ENCODE measurements at places on chromosomes 11 and 22.

DNA sequence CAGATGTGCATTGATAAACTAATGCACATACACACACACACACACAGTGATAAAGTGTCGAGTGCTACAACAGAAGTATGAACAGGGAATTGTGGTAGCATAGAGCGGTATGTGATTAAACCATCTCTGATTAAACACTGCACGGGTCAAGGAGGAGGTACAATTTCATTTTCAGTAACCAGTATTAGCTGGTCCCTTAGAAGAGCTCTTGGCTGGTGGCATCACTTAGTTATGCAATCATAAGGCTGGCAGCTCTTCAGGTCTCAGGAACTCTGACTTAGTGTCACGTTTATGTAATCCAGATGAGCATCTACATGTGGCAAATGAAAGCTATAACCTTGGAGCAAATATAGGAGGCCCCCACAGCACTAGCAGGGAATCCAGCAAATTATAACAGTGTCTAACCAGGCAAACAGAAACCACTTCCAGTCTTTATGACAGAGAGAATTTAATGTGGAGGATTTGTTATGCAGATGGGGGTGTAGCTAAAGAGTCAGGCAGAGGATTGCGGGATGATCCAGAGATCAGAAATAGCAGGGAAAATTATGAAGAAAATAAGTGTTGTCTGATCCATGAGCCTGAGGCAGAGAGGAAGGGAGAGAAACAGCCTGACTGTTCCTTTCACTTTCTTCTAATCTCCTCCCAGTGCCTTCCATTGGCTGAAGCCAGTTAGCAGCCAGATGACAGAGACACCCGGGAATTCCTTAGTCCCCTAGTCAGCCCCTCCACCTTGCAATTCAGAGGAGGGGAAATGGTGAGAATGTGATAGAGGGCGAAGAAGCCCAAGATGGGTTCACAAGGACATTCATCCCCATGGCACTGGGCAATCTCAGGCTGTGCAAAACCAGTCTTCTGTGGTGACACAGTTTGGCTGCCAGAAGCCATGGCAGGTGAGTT is 533.1 kb upstream of the TENM4 start:
- DNase-seq = no peak

GRCh38 chr11:69634590-69634989 is 6.4 kb upstream of the CCND1 start:
- no peak for DNase-seq

DNA sequence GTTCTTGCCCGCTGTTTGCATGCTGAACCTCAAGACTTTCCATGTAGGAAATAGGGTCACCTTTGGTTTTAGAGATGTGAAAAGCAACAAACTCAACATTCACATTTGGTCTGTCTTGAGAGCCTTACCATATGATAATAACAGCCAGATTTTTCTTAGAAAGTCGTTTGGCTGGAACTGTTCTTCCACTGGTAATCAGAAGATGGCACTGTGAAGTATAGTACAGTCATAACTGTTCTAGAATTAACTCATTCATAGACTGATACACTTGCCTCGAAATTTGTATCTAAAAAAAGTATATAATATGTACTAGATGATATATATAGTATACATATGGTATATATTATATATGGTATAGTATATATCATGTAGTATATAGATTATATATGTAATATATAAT is 12.3 kb downstream of the LUZP2 start:
- DNase-seq = no peak

DNA sequence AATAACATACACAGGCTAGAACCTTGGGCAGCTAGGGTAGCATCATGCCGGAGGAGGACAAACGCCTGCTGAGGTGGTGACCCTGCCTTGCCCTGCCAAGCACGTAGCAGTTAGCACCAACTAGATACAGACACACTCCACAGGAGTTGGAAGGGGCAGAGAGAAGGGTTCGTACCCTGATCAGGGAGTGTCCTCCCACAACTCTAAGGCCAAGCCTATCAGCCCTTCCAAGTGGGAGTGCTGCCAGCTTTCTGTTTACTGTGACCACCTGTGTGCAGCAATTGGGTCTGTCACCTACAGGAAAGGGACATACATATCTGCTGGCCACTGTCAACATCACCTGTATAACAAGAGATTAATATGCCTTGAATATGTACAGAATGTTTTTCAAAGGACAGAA is 1.9 kb upstream of the THAP7 start:
- no peak for DNase-seq

- DNase-seq = no peak
These were observed 668 bp upstream of the LRRC32 start for GRCh38 chr11:76671237-76671592.

GRCh38 chr22:29821291-29822016 is 16.6 kb downstream of the ASCC2 start:
- DNase-seq = peak; percentile 68

DNA sequence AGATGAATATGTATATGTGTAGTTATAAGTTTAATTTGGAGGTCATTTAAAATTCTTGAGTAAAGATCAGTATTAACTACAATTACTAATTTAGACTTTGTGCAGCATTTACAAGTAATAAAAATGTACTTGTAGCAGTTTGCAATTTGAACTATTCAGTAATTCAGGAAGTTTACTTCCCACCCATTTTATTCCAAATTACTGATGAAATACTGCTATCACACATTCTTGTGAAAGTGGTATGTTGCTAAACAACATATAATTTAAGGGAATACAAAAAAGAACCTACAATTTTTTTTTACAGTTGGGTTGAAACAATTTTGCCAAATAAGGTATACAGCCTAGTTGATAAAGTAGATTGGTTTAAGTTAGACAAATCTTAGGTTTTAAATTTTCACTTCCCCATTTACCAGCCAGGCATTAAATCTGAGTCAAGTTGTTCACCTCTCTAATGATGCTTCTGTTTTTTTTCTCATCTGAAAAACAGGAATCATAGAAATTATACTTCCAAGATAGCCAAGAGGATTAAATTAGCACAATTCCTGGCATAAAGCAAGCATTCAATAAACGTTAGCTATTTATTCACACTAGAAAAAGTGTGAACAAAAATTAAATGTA is 45.3 kb downstream of the ZBTB44 start:
- no peak for DNase-seq

DNA sequence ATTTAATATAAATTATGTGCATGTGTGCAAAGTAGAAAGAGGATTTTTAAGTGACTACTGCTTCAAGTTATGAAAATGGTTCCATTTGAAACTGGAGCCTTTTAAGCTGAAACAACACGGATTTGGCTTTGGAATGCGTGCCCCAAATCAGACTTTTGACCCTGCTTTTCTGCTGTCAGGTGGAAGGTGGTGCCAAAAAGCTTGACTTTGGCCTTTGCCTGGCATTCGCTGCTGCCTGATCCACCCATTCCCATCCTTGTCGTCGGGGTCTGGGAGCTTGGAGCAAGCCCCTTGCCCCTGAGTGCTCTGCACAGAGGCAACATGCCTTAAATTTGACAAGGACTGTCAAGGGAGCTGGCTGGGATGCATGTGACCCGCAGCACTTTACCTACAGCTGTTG is 335.3 kb upstream of the SYN3 start:
- no peak for DNase-seq

DNA sequence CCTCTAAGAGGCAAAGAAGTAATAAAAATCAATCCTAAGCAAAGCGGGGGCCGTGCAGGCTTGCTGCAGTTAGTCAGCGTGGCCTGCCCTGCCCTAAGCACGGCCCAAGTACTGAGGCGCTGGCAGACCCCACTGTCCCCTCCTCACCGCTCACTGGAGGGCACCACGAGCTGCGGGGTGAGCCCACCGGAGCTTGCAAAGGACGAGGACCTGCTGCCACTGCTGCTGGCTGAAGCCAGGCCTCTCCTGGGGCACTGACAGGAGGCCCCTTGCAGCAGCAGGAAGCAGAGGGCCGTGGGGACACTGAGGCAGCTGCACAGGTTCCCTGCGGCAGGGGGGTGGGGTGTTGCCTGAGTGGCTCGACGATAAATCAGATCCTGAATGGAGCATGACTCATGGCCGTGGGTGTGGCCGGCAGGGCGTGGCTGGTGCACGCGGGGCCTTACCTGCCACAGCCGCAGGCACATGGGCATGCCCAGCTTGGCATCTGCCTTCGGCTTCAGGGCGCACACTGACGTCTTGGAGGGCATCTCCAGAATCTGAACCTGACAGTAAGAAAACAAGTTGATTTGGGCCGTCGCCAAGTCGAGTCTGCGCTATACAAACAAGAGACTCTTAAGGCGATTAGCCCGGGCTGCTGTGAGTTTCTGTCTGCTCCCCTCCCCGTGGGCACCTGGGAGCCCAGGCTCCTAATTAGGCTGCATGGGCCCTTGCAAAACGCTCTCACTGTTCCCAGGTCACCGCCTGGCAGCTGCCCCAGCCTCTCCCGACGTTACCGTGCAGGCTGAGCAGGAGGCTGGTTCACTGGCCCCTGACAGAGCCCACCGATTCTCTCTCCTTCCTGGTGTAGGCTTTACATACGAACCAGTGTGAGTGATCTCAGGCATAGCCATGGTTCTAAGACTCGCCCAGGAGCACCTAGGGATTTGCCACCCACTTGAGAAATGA is 45.9 kb downstream of the TBX1 start:
- no peak for DNase-seq

GRCh38 chr11:46378811-46379481 is 2.5 kb upstream of the MDK start:
- DNase-seq = no peak

DNA sequence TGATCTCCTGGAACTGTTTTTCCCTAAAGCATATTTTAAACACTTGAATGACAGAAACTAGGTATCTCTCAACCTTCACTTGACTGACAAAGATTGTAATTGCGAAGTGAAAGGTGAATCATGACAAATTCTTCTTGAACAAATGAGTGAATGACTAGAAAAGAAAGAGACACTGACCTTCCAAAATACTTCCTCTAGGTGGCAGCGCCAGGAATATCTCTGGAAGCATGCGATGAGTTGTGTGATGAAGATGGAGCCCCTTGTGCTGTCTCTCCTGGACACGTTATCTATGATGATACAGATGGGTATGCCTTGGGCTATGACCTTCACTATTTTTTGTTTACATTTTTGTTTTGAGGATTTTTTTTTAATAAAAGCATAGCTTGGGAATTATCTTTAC is 7.0 kb upstream of the CASP12 start:
- DNase-seq = no peak

- no peak for DNase-seq
These were observed 23.0 kb downstream of the NECTIN1 start for GRCh38 chr11:119706029-119706428.

GRCh38 chr11:87366763-87367405 is 329.1 kb downstream of the TMEM135 start:
- no peak for DNase-seq

- DNase-seq = peak; percentile 14
These were observed 3.1 kb upstream of the COMMD9 start for GRCh38 chr11:36292311-36292722.

GRCh38 chr11:83303316-83303715 is 17.1 kb upstream of the CCDC90B start:
- DNase-seq = no peak

DNA sequence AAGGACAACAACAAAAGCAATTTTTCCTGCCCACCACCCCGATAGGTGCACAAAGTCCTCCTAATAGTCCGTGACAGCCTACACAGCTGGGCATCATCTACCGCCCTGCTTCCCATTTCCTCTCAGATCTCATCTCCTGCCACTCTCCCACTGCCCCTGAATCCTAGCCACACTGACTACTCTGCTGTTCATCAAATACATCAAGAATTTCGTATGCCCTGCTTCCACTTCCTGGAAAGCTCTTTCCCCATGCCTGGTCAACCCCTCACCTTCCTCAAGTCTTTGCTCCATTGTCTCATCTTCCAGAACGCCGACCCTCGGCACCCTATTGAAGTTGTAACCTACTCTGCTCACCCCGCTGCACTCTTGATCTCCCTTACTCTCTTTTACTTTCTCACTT is 320.1 kb downstream of the OPCML start:
- DNase-seq = no peak

- no peak for DNase-seq
These were observed 2.7 kb downstream of the ZNF74 start for GRCh38 chr22:20396639-20397038.

- DNase-seq = no peak
These were observed 6.5 kb downstream of the RIBC2 start for GRCh38 chr22:45420011-45420410.

DNA sequence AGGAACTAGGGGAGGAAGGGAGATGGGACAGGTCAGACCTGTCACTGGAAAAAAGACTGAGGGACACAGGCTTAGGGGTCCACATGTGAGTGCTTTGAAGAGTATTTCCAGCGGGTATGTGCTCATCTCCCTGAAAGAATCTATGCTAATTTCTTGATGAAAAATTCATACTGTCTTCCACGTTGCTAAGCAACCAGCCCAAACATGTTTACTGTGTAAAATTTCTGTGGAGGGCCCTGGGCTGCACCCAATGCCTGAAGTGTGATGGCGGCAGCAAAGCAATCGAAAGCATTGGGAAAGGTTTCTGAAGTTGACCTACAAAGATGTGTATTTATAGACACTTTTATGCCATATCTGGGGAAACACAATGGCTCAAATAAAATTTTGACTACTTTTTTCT is 7.4 kb downstream of the SYT13 start:
- DNase-seq = no peak

DNA sequence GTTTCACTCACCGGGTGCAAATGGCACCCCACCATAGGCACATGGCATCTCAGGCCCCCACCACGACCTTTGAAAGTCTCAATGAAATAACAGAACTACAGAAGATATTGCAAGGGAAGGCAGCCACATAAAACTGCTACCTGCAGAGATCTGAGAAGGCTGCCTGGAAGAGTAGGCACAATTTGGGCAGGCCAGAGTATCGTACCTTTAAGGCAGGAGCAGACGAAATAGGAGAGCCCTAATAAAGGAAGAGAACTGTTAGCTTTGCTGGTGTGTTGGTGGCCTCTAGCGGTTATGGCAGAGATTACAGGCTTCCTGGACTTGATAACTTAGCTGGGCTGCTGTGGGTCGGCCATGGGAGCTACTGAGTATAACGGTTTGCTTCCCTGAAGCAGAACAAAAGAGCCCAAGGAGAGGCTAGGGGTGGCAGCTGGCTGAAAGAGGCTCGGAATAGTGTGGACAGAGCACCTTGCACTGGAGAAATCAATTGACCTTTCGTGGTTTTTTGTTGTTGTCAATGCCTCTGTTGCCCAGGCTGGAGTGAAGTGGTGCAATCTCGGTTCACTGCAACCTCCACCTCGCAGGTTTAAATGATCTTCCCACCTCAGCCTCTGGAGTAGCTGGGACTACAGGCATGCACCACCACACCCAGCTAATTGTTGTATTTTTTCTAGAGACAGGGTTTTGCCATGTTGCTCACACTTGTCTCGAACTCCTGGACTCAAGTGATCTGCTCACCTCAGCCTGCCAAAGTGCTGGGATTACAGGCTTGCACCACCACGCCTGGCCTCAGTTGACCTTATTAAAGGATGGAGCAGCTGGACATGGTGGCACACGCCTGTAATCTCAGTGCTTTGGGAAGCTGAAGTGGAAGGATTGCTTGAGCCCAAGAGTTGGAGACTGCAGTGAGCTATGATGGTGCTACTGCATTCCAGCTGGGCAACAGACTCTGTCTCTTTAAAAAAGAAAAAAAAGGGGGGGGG is 4.8 kb downstream of the SDF2L1 start:
- peak; percentile 80 for DNase-seq

DNA sequence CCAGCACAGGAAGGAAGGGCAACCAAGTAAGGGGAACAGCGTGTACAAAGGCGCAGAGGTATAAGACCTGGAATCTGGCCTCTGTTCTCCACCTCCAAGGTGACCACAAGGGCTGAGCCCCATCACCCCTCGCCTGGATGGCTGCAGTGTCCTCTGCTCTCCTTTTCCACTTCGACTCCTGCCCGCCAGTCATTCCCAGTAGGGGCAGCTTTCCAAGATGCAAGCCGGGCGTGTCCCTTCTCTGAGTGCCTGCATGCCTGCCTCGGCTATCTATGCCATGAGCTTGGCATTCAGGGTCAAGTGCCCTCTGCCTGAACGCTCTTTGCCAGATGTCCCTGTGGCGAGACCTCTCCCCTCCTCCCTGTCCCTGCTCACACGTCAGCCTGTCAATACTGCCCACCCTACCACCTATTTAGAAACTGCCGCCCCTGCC is 17.0 kb downstream of the FADS3 start:
- no peak for DNase-seq

Measured in CD4-positive, alpha-beta T cell treated with Interferon gamma for 1 hour (primary cell).